ENCODE measurements at places on chromosomes 3 and 15.

DNA sequence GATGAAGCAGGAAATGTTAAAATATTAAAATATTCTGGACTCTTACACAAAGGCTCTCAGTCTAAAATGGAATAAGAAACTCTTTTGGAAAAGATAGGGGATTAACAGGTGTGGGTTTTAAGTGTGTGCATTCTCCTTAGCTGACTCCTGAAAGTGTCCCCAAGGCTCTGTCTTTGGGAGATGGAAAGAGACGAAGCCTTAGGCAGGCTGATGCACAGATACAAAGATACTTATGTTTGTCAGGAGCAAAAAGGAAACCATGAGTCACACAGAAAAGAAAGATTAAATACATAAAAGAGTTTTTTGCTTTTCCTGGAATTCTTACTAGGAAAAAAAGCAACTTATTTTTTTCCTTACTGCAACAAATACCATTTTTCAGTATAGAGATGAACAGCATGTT is 23.8 kb upstream of the ABI3BP start:
- no peak for DNase-seq

DNA sequence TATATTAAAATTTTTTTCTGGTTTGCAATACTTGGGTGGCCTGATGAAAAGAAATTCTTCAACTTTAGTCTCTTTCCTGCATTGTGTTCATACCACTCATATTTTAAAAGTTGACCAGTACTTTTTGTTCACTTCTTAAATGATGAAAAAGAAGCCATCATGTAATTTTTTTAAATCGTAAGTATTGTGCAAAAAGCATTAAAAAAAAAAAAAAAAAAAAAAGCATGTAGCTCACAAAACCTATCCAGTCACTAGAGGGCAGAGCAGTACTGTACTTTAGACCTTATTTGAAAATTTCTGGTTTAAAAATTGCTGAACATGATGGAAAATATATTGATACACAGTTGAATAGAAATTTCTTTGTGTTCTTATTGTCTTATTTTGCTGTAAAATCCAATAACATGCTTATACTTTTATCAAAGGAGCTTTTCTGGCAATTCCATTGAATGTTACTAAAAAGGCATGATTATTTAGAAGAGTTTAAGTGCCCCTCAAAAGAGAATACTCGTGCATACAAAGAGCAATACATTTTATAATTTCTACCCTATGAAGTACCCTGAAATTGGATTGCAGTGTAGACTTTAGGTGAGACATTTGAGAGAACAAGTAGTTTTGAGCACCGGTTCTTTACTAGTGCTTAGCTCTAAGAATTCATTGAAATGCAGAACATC is 137.7 kb downstream of the BBX start:
- no peak for DNase-seq

GRCh38 chr3:169144731-169145130 is 518.8 kb downstream of the MECOM start:
- no peak for DNase-seq

DNA sequence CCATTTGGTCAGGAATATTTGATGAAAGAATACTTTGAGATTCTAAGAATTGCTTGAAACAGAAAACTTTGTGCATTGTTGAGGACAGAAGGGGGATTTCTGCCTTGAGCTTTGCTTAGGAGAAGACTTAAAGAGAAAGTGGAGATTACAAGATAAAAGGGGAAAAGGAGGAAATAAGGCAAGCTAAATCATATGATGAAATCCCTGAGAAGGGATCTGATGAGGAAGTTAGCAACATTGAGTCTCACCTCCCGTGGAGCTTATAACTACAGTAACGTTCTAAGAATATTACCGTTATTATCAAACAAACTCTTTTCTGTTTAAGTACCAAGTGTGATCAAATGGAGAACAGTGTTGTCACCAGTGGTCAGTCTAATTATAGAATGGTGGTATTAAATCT is 414.7 kb upstream of the NAALADL2 start:
- no peak for DNase-seq

DNA sequence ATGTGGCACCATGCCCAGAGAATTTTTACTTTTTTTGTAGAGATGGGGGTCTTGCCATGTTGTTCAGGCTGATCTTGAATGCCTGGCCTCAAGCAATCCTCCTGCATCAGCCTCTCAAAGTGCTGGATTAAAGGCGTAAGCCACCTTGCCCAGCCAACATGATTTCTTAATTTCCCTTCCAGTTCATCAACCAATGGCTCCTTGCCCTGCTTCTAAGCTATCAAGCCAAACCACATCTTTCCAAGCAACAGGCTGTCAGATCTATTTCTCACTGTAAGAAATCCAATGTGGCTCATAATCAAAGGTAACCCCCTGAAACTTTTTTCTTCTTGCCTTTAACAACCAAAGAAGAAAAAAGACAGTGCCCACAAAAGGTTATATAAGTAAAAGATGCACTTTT is 204.2 kb upstream of the ICE2 start:
- no peak for DNase-seq

- no peak for DNase-seq
Measured at GRCh38 chr3:187878772-187879518, 133.7 kb upstream of the BCL6 start.

- no peak for DNase-seq
Measured at GRCh38 chr3:16883723-16884083, 1.1 kb upstream of the PLCL2 start.

DNA sequence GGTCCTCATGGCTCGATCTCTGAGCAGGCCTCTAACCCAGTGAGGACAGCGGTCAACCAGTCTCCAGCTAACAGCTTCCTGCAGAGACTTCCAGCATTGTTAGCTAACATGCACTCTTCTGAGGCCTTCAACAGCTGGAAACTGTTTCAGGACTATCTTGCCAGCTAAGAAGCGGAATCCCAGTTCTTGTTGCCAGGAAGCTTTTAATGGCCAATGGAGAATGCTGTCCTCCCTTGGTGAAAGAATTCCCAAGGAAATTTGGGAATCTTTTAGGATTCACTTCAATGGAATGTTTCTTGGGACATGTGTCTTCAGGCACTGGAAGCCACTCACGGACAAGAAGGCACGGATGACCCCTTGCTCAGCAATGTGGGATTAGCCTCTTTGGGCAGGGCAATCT is 91.7 kb downstream of the CEMIP start:
- no peak for DNase-seq

DNA sequence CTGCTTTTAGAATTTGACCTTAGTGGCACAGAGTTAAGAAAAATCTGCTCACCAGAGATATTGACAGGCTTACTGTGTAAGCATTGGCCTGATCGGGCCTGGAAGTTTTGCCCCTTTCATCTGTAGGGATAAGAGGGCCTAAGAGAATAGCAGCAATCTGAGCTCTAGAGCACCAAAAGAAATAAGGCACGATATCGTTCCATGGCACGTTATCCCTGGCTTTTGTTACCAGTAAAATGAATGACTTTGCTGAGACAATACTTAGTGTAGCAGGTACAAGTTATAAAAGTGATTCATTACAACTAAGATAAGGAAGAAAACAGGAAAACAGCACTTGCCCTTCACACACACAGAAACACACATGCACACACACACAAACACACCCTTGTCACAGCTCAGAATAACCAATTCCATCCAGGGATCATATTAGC is 5.0 kb downstream of the THBS1 start:
- DNase-seq = no peak

DNA sequence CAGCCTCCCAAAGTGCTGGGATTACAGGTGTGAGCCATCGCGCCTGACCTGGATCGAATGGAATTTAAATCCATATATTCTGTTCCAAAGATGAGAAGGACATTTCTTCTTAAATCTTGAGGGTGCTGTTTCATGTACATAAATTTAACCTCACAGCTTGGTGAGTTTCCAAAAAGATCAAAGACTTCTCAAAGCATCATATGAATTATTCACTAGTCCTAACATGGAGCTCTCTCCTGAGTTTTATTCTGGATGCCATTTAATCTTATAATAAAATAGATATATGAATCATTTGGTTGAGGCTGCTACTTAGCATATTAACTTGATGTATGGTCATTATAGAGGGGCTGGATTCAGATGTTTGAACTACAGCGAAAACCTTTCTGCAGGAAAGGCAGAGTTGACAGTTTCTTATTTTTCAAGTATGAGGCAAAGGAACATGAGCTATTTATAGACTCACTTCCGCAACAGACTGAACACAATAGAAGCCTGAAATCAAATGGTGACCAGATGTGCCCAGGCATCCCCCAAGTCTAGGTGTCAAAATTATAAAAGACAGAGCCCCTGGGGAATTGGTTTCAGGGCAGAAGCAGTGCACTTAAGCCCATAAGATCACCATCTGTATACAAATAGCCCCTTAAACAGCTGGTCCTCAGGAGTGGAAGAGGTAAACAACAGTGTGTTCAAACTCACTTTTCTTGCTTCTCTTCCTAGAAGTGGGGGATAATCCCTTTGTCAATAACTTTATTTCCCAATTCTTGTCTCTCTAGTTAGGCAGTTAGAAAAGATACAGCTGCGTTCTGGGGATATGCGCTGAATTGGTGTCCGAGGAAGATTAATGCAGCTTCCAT is 29.7 kb downstream of the STARD9 start:
- no peak for DNase-seq

DNA sequence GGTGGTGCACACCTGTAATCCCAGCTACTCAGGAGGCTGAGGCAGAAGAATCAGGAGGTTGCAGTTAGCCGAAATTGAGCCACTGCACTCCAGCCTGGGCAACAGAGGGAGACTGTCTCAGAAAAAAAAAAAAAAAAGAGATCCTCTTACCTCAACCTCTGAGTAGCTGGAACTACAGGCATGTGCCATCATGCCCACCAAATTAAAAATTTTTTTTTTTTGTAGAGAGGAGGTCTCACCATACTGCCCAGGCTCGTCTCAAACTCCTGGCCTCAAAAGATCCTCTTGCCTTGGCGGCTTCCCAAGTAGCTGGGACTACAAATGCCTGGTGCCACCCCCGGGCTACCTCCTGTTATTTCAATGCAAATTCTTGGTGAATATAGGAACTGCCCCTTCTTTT is 1.5 kb downstream of the UMPS start:
- no peak for DNase-seq

All from NCI-H510A (cell line).